Right lung (tissue), 10 donors: ENCODE measurements at places on chromosomes 4 and X. TPM values are rescaled to one million over a fixed set of nuclear protein-coding genes. Genes with fewer than 3 reads are reported as not detected.

Gene FRMPD4
- polyA plus RNA-seq, result 0.86 TPM

Gene MAGEA2B
- polyA plus RNA-seq, result not detected

Gene PPP2R2C
- 0.22 TPM for polyA plus RNA-seq

Gene TAF7L
- 0.27 TPM for polyA plus RNA-seq

Gene GLUD2
- polyA plus RNA-seq, result 2.5 TPM

Gene C4orf36
- polyA plus RNA-seq, result 10.9 TPM

Gene FAM184B
- polyA plus RNA-seq, result 0.18 TPM

Gene GC
- not detected for polyA plus RNA-seq

Gene ANXA10
- 0.08 TPM for polyA plus RNA-seq

Gene PLP1
- polyA plus RNA-seq, result 8.3 TPM

Gene MAGEB2
- not detected for polyA plus RNA-seq

Gene RRAGB
- 45.9 TPM for polyA plus RNA-seq

Gene ARHGAP6
- polyA plus RNA-seq, result 22.2 TPM

Gene MAGEA9B
- not detected for polyA plus RNA-seq

Gene ARMCX2
- polyA plus RNA-seq, result 109 TPM

Gene CABS1
- not detected for polyA plus RNA-seq

Gene KANTR
- 18.4 TPM for polyA plus RNA-seq

Gene STPG2
- polyA plus RNA-seq, result 0.32 TPM

Gene RS1
- 0.37 TPM for polyA plus RNA-seq

Gene ADH6
- 15.0 TPM for polyA plus RNA-seq

Gene AMTN
- 0.58 TPM for polyA plus RNA-seq

Gene RPL10
- polyA plus RNA-seq, result 4,777 TPM

Gene ADH1C
- polyA plus RNA-seq, result 21.1 TPM

Gene TMEM31
- 1.7 TPM for polyA plus RNA-seq

Gene USP53
- 15.4 TPM for polyA plus RNA-seq

Gene ADAMTS3
- 4.8 TPM for polyA plus RNA-seq

Gene TMPRSS11D
- polyA plus RNA-seq, result 0.18 TPM

Gene PLAC8
- polyA plus RNA-seq, result 8.7 TPM

Gene AREG
- 1.5 TPM for polyA plus RNA-seq

Gene NXF2
- 0.33 TPM for polyA plus RNA-seq

Gene KLF3
- polyA plus RNA-seq, result 55.5 TPM

Gene IQSEC2
- polyA plus RNA-seq, result 14.4 TPM

Gene TMEM192
- polyA plus RNA-seq, result 19.5 TPM

Gene GABRE
- 14.5 TPM for polyA plus RNA-seq

Gene SPIN2A
- 3.8 TPM for polyA plus RNA-seq

Gene GPRIN3
- 1.2 TPM for polyA plus RNA-seq

Gene FAAH2
- 8.8 TPM for polyA plus RNA-seq

Gene ARHGAP10
- 12.5 TPM for polyA plus RNA-seq

Gene FAM47A
- polyA plus RNA-seq, result not detected

Gene ADGRG2
- 2.5 TPM for polyA plus RNA-seq

Gene RNF4
- polyA plus RNA-seq, result 57.0 TPM

Gene SLC10A6
- 0.23 TPM for polyA plus RNA-seq

Gene NPY5R
- 0.08 TPM for polyA plus RNA-seq

Gene RNF175
- polyA plus RNA-seq, result 7.7 TPM

Gene DUX4
- polyA plus RNA-seq, result not detected

Gene XAGE2
- 0.43 TPM for polyA plus RNA-seq

Gene CTSO
- polyA plus RNA-seq, result 65.0 TPM
